Right cardiac atrium (tissue), 5 donors: ENCODE measurements at places on chromosomes 3 and 15. TPM values are rescaled to one million over a fixed set of nuclear protein-coding genes. Genes with fewer than 3 reads are reported as not detected.

The TRH gene
- polyA plus RNA-seq: not detected

The HEG1 gene
- 42.3 TPM for polyA plus RNA-seq

The GHSR gene
- polyA plus RNA-seq: not detected

The GALNT15 gene
- 10.1 TPM for polyA plus RNA-seq

The PXYLP1 gene
- polyA plus RNA-seq: 5.1 TPM

The GABRB3 gene
- polyA plus RNA-seq: 6.3 TPM

The PCLAF gene
- polyA plus RNA-seq: 0.57 TPM

The NAALADL2 gene
- 1.3 TPM for polyA plus RNA-seq

The CPLX3 gene
- 13.3 TPM for polyA plus RNA-seq

The SSUH2 gene
- 1.8 TPM for polyA plus RNA-seq

The GOLGA8J gene
- not detected for polyA plus RNA-seq

The UROC1 gene
- polyA plus RNA-seq: not detected

The CPNE9 gene
- 0.07 TPM for polyA plus RNA-seq

The GORASP1 gene
- polyA plus RNA-seq: 26.3 TPM

The NR1I2 gene
- 0.07 TPM for polyA plus RNA-seq

The LIPH gene
- 0.07 TPM for polyA plus RNA-seq

The UPK1B gene
- 0.05 TPM for polyA plus RNA-seq

The C3orf70 gene
- 1.7 TPM for polyA plus RNA-seq

The CACNA2D2 gene
- polyA plus RNA-seq: 25.7 TPM

The IGSF10 gene
- polyA plus RNA-seq: 12.3 TPM

The C2CD4B gene
- polyA plus RNA-seq: 2.8 TPM

The PAQR5 gene
- polyA plus RNA-seq: 0.32 TPM

The NKTR gene
- polyA plus RNA-seq: 22.6 TPM

The CFAP92 gene
- polyA plus RNA-seq: 0.11 TPM

The TRAT1 gene
- polyA plus RNA-seq: not detected
